ENCODE measurements at places on chromosomes 5 and 9.
A peak's percentile ranks its signal among the peaks of the same experiment; 100 is the strongest.

DNA sequence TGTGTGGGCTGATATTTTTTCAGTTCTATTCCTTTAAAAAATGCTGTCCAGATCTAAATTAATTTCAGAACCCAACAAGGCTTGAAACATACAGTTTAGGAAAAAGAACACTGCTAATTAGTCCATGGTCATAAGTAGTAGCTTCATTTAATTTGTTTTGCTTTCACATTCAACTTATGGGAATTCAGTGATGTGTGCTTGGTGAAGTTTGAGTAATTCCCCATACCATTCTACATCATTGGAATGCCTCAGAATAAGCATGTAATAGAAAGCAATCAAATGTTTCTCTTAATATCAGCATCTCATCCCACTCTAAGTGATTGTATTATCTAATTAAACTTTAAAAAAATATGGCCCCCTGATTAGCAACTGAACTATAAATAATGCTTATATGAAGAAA, 2.7 kb downstream of the CNTLN start:
- no peak for DNase-seq

DNA sequence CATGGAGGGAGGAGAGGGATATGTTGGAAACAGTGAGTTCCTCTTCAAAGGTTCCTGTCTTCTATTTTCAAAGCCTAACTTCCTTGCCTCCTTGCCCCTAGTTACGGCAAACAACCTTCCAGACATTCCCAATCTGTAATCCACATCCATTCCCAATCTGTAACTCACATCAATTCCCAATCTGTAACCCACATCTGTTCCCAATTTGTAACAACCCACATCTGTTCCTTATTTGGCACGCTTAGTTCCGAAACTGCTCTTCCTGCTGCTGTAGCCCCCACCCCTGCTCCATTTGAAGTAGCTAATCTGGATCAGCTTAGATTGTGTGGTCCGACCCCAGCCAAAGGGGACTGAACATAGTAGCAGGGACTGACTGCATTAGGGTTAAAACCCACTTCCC, 23.9 kb upstream of the IDNK start:
- no peak for DNase-seq

- DNase-seq, result peak; percentile 34
Measured at GRCh38 chr9:92807031-92807756, 42.6 kb upstream of the BICD2 start.

GRCh38 chr9:126959336-126959735, 44.8 kb downstream of the RALGPS1 start:
- no peak for DNase-seq

DNA sequence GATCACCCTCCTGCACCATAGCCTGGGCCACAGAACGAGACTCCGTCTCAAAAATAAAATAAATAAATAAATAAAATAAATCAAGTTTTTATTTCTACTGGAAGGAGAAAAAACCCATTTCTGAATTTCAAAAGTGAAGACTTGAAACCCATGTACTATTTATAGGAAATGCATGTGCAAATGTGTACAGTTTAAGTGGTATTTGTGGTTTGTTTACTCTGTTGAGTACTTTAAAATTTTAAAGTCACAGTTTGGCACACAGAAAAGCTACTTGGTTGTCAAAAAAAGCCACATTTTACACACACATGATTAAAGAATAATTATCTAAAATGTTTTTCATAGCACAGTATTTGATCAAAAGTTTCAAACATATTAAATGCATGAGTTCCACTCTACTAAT, 43.6 kb downstream of the NR3C1 start:
- DNase-seq, result no peak
